ENCODE measurements at places on chromosomes 3 and 15.

DNA sequence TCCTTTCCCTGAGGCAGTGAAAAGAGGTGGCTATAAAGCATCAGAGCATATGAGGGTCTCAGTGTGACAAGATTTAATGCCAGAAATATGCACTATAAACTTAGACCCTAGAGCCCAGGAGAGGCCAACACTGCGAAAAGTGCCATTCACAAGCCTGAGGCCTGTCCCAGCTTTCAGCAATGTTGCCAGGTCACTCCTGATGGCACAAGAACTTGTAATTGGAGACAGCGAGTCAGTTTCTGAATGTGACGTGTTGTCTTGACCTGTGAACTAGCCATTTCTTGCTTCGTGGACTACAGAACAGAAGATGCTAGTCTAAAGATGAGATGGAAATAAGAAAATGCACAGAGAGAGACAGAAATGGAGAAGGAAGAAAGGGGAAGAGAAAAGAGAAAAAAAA lies 87.9 kb downstream of the WDR72 start:
- DNase-seq, result no peak

DNA sequence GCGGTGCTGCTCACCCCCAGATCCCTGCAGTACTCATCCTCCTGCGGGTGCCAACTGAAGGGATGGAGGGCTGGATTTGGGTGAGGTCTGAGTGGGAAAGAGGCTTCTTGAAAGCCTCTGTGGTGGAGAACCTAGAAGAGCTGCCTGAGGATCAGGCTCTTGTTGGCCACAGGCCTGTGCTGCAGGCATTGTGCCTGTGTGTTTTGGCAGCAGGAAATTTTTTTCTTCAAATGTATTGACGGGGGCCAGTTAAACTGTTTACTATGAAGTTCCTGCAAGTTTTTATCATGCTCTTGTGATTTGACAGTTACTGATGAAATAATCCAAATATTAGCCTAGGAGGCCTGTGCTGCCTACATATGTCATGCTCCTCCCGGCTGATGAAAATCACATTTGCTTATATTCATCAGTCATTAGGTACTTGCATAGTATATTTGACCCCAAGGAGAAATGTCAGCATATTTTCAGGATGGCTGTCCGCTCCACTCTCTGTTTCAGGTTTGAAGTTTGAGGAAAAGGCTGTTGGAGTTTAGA lies 103.1 kb downstream of the THSD4 start:
- DNase-seq, result no peak

- no peak for DNase-seq
These were observed 30.5 kb upstream of the BLM start for GRCh38 chr15:90686435-90687218.

DNA sequence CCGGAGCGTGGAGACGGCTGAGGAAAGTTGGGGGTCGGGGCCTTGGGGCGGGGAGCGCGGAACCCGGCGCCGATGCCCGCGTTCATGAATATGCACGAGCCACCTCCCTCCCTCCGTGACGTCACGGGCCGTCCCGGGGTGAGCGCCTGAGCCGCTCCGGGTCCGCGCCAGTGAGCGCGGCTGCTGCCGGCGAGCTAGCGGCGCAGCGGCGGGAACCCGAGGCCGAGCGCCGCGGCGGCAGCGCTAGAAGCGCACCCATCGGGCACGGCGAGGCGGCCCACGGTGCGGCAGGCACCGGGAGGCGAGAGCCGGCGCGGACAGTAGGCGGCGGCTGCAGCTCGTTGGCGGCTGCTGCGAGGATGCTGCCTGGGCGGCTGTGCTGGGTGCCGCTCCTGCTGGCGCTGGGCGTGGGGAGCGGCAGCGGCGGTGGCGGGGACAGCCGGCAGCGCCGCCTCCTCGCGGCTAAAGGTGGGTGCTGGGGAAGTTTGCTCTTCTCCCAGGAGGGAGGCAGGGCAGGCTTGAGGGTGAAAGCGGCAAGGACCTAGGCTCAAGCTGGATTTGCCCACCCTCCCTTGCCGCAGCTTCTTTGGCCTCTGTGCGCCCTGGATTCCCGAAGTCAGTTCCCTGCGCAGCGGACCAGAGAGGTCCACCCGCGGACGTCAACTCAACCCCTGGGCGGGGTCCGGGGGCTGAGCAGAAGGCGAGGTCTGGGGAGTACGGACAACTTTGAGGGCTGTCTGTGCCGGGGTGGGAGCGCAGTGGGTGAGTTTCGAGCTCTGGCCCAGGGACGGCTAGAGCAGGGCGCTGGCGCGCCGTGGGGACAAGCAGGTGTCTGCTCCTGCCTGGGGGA lies at the start of gene CLSTN2:
Gene CLSTN2 (plus strand): TSS at position 170 of the 850 bp plus-strand sequence.
- DNase-seq, result no peak

- DNase-seq, result no peak
These were observed 175.9 kb downstream of the ATP10A start for GRCh38 chr15:25687276-25687675.

GRCh38 chr3:143118630-143119008 lies 952 bp upstream of the CHST2 start:
- no peak for DNase-seq
